GM23248 (cell line): ENCODE measurements at places on chromosomes 1 and 21. TPM values are rescaled to one million over a fixed set of nuclear protein-coding genes. Genes with fewer than 3 reads are reported as not detected.

The HLX gene
- total RNA-seq: 14.0 and 24.2 TPM in 2 replicates

The OR2T35 gene
- not detected in 2 replicates for total RNA-seq

DNA sequence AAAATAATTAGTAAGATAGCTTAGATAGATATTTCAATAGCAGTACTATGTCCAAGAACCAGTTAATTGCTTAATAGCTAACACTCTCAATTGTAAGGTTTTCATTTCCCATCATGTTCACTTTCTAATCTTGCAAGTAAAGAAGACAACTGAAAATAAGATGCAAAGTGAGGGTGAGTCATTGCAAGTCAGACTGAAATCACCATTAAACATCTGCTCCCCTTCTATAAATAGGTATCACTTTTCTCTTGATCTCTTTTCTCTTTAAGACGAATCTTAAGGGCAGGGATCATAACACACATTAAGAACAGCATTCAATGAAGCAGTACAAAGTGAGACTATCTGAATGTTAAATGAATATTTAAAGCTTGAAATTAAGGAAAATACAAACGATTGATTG is 40.4 kb downstream of the UBR4 start:
- no peak overlapping the region for H3K4me3 ChIP-seq
- H3K27ac ChIP-seq: peak overlapping the region; percentile 13
- H3K4me1 ChIP-seq: peaks cover 9% of the 10 kb centered on the region; the same call in 1 of the 2 replicates
- peaks cover 95% of the 10 kb centered on the region for H3K36me3 ChIP-seq
- no peaks in the 10 kb centered on the region for H3K27me3 ChIP-seq

DNA sequence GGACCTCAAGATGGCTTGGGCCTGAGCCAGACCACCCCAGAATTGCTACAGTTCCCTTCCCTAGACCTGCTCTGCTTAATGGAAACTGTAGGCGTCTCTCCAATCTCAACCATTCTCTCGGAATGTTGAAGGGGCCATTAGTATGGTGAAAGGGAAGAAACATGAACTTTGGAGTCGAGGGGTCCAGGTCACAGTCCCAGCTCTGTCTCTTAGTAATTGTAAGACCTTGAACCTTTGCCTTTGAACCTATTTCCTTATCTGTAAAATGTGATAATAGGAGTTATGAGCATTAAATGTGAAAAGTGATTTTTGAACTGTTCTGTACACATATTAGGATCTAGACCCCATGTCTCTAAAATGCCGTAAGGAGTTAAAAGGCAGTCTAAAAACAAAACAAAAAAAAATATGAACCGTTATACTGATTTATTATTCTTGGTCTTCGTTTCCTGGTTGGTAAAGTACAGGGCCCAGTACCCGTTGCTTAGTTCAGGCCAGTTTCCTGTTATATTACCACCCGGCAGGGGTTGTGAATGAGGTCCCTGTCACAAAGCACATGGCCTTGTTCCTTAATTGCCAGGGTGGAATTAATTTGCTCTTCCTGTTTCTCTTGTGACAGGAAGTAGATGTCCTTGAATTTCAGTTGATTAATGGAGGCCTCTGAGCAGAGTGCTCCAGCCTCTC is 42.3 kb downstream of the TCEANC2 start:
- no peak overlapping the region for H3K27ac ChIP-seq
- H3K4me3 ChIP-seq: no peak overlapping the region
- no peak for DNase-seq
- H3K4me1 ChIP-seq: no peaks in the 10 kb centered on the region
- no peaks in the 10 kb centered on the region for H3K36me3 ChIP-seq

DNA sequence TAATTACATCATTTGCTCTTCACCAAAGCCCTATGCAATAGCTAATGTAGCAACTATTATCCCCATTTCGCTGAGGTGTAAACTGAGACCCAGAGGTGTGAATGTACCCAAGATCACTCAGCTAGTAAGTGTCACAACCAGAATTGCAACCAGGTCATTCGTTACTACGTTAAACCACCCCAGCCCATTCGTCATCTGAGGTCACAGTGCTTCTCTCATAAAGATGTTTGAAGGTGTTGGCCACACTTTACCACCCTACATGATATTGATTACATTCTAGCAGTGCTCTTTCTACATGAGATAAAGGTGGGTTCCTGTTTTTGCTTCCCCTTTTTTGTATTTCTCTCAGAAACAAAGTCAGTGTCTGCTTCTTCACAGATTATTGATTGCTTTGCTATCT is 195.3 kb downstream of the ZBTB18 start:
- H3K27ac ChIP-seq: no peak overlapping the region
- no peaks in the 10 kb centered on the region for H3K36me3 ChIP-seq
- no peak overlapping the region for H3K4me3 ChIP-seq
- no peaks in the 10 kb centered on the region; the same call in 1 of the 2 replicates for H3K27me3 ChIP-seq

The CSF1 gene
- total RNA-seq: 60.0 and 87.0 TPM in 2 replicates

DNA sequence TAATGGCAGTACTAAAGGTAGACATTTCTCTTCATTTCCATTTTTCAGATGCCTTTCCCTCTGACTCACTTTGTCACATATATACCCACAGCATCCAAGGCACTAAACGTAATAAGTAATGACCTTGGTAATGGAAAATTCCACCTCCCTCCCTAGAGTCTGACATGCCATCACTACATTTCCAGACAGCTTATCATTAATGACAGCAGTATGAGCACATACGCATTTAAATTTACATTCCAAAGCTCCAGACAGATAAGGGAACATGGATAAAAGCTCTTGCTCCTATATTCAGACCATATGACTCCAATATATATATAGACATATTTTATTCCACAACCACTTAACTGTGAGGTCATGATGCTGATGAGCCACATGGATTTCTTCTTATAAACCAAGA is 191.7 kb upstream of the GORAB start:
- no peak for DNase-seq
- no peaks in the 10 kb centered on the region for H3K36me3 ChIP-seq
- H3K4me1 ChIP-seq: no peaks in the 10 kb centered on the region

GRCh38 chr1:170789063-170789462 is 125.1 kb downstream of the PRRX1 start:
- no peaks in the 10 kb centered on the region for H3K36me3 ChIP-seq
- H3K4me1 ChIP-seq: peaks cover 30% of the 10 kb centered on the region
- H3K27ac ChIP-seq: no peak overlapping the region
- H3K4me3 ChIP-seq: no peak overlapping the region

GRCh38 chr1:109975718-109976117 is 8.8 kb upstream of the AHCYL1 start:
- H3K36me3 ChIP-seq: no peaks in the 10 kb centered on the region
- H3K4me1 ChIP-seq: peaks cover 52% of the 10 kb centered on the region
- H3K27me3 ChIP-seq: no peaks in the 10 kb centered on the region
- no peak overlapping the region for H3K4me3 ChIP-seq
- peak overlapping the region; percentile 47 for H3K27ac ChIP-seq

DNA sequence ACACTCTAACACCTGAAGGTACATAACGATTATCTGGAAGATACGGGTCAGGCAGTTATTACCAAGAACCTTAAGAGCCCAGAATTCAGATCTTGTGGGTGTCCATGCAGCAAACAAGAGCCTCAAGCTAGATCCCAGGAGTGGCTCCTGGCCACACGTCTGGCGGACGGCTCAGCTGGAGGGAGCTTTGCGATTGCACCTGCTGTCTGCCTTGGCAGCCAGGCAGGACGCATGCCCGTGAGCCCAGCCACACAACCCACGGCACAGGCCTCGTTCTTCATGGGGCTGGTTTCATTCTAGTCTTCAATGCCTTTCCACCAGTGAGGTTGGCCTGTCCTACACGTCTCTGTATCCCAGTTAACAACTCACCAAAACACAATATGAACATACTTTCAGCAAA is 5.7 kb downstream of the CCNL2 start:
- H3K4me1 ChIP-seq: peaks cover 4% of the 10 kb centered on the region; the same call in 1 of the 2 replicates
- peaks cover 71% of the 10 kb centered on the region for H3K36me3 ChIP-seq
- no peak overlapping the region for H3K27ac ChIP-seq
- no peak overlapping the region for H3K4me3 ChIP-seq
- no peak for DNase-seq
- H3K27me3 ChIP-seq: no peaks in the 10 kb centered on the region

- H3K4me3 ChIP-seq: no peak overlapping the region
- peak; percentile 26 for DNase-seq
- H3K27ac ChIP-seq: no peak overlapping the region
- no peaks in the 10 kb centered on the region for H3K36me3 ChIP-seq
Observed at GRCh38 chr1:41695118-41695745, 210.7 kb upstream of the EDN2 start.

DNA sequence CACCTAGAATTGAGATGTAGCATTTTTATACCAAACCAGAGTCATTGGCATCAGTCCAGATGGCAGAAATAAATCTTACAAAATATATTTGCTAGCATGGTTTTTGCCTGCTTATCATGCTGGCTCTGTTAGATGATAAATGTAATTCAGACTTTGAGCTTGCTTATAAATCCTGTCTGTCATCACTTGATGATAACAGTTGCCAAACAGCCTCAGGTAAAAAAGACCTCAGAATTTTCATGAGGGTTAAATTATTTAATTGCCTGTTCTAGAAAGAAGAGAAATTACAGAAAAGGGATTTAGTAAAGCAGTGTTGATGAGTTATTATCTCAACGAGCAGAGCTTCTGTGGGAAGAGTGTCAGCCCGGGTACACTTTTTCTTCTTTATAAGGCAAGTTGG is 83.3 kb downstream of the FNBP1L start:
- peaks cover 23% of the 10 kb centered on the region for H3K36me3 ChIP-seq
- DNase-seq: no peak
- no peak overlapping the region for H3K27ac ChIP-seq
- no peak overlapping the region for H3K4me3 ChIP-seq
- no peaks in the 10 kb centered on the region for H3K4me1 ChIP-seq

DNA sequence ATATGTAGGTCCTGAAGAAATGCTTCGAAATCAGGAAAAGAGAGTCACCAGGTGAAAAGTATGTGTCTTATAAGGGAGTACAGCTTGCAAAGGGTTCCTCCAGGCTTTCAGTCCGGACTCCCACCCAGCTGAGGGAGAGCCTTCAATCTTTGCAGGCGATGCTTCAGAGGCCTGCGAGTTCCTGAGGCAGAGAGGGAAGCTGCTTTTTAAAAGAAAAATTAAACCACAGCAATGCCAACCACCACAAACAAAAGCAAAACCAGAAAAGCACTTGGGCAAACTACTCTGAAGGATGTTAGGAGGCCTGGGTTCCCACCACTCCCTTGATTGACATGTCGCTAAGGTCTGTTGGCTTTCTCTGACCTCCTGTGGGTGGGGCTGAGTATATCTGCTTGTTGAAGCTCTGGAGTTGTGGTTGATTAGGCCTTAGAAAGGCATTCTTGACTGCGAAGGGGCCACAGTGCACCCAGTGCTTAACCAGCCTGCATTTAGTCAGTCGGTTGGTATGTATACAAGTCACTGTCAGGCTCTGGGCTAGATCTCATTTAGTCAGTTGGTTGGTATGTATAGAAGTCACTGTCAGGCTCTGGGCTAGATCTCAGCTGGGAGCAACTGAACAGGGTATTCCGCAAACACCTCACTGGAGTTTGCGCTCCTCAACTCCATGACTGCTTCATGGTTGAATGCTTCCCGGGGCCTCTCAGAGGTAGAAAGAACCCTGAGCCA is 1.2 kb downstream of the NIPAL3 start:
- no peaks in the 10 kb centered on the region for H3K27me3 ChIP-seq
- H3K4me1 ChIP-seq: peaks cover 42% of the 10 kb centered on the region
- peak overlapping the region; percentile 88 for H3K27ac ChIP-seq
- peak overlapping the region; percentile 92 for H3K4me3 ChIP-seq

The FCER1A gene
- total RNA-seq: not detected in 2 replicates

DNA sequence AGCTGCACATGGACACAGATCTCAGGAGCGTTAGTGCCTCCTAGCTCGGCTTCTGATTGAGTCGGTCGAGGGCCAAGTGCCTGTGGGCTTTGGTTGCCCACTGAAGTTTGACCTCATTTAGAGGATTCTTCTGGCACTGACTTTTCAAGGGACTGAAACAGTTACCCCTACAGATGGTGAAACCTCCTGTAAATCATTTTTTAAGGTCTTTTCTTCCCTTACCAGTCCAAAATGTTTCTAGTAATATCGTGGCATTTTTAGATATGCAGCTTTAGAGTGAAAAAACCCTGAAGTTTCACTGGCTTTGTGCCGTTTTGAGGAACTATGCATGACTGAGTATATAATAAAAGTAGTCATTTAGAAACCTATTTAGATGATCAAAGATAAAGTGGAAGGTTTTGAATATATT is 34.7 kb upstream of the L1TD1 start:
- no peak overlapping the region for H3K4me3 ChIP-seq
- H3K4me1 ChIP-seq: no peaks in the 10 kb centered on the region
- H3K27me3 ChIP-seq: no peaks in the 10 kb centered on the region
- no peaks in the 10 kb centered on the region for H3K36me3 ChIP-seq
- DNase-seq: no peak

GRCh38 chr1:79695138-79695537 is 688.6 kb upstream of the ADGRL4 start:
- H3K4me1 ChIP-seq: no peaks in the 10 kb centered on the region
- DNase-seq: no peak
- no peak overlapping the region for H3K27ac ChIP-seq

GRCh38 chr1:33738536-33738935 is 125.3 kb upstream of the HMGB4 start:
- no peaks in the 10 kb centered on the region for H3K4me1 ChIP-seq
- H3K4me3 ChIP-seq: no peak overlapping the region
- no peaks in the 10 kb centered on the region for H3K36me3 ChIP-seq
- no peak overlapping the region for H3K27ac ChIP-seq
- no peaks in the 10 kb centered on the region for H3K27me3 ChIP-seq
- no peak for DNase-seq

The ASAP3 gene
- 27.3 and 37.1 TPM in 2 replicates for total RNA-seq

- no peaks in the 10 kb centered on the region for H3K27me3 ChIP-seq
- H3K36me3 ChIP-seq: no peaks in the 10 kb centered on the region
- DNase-seq: peak; percentile 75
- H3K27ac ChIP-seq: no peak overlapping the region
- H3K4me3 ChIP-seq: no peak overlapping the region
Observed at GRCh38 chr1:84753516-84754385, 63.5 kb upstream of the SSX2IP start.

GRCh38 chr1:205926213-205926612 is 17.0 kb downstream of the SLC26A9 start:
- no peak for DNase-seq
- peaks cover 7% of the 10 kb centered on the region for H3K4me1 ChIP-seq
- H3K27me3 ChIP-seq: no peaks in the 10 kb centered on the region
- H3K36me3 ChIP-seq: no peaks in the 10 kb centered on the region
- peak overlapping the region; percentile 31 for H3K27ac ChIP-seq
